ENCODE measurements at places on chromosomes 7 and 10. TPM values are rescaled to one million over a fixed set of nuclear protein-coding genes. Genes with fewer than 3 reads are reported as not detected.

The FFAR4 gene
- total RNA-seq = 0.07 TPM

DNA sequence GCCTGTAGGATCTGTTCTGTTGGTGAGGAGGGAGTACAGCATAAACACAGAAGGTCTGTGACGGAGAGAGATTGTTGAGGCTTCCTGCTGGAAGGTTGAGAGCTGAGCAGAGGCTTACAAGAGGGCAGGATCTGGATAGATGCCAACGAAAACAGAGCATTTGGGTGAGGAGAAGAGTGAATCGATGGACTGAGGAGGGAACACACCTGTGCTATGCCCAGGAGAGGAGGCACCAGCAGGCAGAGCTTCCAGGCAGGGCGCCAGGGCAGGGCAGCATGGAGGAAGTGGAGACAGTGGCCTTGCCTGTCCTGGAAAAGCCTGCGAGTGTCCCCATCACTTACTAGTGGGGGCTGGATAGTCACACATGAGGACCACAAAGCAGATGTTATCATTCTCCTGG, 282.9 kb downstream of the PAXIP1 start:
- no peak overlapping the region for H3K4me3 ChIP-seq
- H3K27me3 ChIP-seq = no peaks in the 10 kb centered on the region
- no peak for DNase-seq
- peaks cover 79% of the 10 kb centered on the region for H3K36me3 ChIP-seq

- DNase-seq = no peak
- H3K36me3 ChIP-seq = no peaks in the 10 kb centered on the region
- H3K4me3 ChIP-seq = no peak overlapping the region
- H3K27me3 ChIP-seq = no peaks in the 10 kb centered on the region
- no peaks in the 10 kb centered on the region for H3K4me1 ChIP-seq
These were observed 17.6 kb upstream of the PANK1 start for GRCh38 chr10:89662596-89662995.

DNA sequence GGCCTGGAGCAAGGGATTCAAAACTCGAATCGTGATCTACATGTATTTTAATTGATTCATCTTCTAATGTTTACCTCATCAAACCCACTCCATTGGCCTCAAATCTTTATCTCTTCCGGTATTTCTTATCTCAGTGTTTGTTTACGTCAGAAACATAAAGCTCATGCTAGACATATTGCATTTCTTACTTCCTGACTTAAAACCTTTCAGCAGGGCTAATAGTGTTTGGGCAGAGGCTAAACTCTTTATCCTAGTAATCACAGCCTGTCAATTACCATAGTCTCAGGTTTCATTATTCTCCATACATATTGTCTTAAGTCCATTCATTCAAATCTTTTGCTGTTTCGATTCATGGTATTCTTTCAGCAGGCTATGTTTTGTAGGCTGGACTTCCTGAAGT, 81.3 kb upstream of the AGR3 start:
- peaks cover 10% of the 10 kb centered on the region for H3K36me3 ChIP-seq
- DNase-seq = no peak
- no peak overlapping the region for H3K4me3 ChIP-seq
- no peaks in the 10 kb centered on the region for H3K27me3 ChIP-seq
- H3K27ac ChIP-seq = no peak overlapping the region
- H3K4me1 ChIP-seq = peaks cover 4% of the 10 kb centered on the region

GRCh38 chr7:54596747-54597146, 54.6 kb downstream of the VSTM2A start:
- H3K4me3 ChIP-seq = no peak overlapping the region
- H3K4me1 ChIP-seq = no peaks in the 10 kb centered on the region
- no peaks in the 10 kb centered on the region for H3K36me3 ChIP-seq
- H3K27ac ChIP-seq = no peak overlapping the region
